Activated T-helper 9 cell treated with anti-CD3 and anti-CD28 coated beads, Interleukin-2, amount 50 U/mL, for 16 hours (primary cell): ENCODE measurements at places on chromosomes 7 and 10.

DNA sequence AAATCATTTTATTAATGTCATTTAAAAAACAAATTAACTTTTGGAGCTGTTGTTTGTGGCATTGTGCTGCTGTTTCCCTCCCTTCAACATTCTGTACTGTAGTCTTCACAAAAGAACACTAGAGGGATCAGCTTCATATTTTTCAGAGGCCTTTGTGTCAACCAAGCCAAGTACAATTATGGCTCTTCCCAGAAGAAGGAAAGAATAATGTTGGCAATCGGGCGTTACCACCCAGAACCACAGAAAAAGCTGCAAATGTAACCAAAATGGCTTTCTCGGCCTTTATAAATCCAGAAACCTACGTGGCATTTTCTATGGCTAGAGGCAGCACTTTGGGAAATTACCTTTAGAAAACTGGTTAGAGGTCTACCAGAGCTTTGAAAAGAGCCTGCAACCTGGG lies 98.8 kb upstream of the COL1A2 start:
- no peak for DNase-seq

DNA sequence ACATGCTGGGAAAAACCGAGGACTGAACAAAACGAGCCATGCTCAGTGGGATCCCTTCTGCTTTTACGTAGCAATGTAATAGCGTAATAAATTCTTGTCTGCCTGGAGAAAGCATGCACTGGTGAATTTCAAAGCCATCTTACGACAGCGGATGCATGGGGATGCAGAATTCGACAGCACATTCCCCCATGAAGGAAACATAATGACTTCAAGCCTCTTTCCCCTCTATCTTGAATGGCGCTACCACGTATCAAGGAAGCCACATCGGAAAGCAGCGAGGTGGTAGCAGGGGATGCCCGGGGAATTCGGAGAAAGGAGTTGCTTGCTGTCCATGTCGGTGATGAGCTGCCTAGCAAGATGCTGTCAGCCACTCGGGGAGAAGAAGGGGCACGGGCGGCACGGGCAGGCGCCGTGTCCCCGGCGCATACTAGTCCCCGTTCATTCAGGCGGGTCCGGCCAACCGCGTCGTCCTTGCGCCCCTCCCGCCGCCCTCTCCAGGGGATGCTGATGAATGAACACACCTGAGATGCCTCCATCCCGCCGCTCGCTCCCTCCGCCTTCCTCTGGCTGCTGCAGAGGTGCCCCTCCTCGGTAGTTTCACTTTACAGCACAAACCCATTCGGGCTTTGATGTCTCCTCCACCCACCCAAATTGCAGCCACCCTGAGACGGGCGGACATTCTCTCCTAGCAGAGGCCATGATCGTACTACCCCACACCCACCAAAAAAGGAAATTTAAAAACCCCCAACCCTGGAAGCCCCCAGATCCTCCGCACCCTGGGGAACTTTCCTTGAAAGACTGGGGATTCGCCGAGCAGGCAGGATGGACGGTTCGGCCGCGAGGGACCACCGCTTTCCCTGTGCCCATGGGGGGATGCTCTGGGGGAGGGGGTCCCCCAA lies 644 bp downstream of the SORBS1 start:
- DNase-seq = peak; percentile 21

- DNase-seq = no peak
Observed at GRCh38 chr7:4861673-4862072, at the start of gene PAPOLB. PAPOLB (minus strand) TSS chr7:4862030; CDS start chr7:4861810, 220 bp downstream.

DNA sequence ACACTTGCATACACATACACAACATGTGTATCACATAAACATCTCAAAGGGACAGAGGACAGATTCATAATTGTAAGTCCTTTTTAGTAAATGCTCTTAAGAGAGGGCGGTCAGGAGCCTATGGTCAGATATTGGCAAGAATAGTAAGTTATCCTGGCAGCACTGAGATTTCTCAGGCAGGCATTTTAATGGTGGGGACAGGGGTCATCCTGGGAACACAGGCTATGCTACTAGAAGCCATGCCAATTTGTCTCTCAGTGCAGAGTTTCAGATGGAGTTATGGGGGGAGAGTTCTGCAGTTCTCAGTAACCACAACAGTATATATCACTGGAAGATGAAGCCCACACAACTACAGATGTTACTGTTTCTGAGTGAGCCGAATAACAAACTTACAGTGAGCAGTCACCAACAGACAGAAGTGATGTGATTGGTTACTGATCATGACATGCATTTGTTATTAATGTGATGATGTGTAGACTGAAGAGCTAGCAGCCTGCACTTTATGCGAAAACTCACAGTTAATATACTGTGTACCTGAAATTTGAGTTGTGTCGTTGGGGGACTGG lies 16.4 kb downstream of the ZNF487 start:
- DNase-seq = no peak

DNA sequence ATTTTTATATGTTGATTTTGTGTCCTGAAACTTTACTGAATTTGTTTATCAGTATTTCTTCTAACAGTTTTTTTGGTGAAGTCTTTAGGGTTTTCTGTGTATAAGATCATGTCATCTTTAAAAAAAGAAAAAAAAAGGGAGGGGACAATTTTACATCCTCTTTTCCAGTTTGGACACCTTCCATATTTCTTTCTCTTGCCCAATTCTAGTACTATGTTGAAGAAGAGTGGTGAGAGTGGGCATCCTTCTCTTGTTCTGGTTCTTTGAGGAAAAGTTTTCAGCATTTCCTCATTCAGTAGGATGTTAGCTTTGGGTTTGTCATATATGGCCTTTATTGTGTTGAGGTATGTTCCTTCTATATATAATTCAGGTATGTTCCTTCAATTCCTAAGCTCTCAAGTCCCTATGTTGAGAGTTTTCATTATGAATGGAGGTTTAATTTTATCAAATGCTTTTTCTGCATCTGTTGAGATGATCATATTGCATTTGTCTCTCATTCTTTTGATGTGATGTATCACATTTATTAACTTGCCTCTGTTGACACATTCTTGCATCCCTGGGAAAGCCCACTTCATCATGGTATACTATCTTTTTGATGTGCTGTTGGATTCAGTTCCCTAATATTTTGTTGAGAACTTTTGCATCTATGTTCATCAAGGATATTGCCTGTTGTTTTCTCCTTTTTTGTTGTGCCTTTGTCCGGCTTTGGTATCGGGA lies 12.1 kb downstream of the TAS2R40 start:
- no peak for DNase-seq

GRCh38 chr7:82675396-82675795 lies 231.8 kb upstream of the CACNA2D1 start:
- DNase-seq = no peak

DNA sequence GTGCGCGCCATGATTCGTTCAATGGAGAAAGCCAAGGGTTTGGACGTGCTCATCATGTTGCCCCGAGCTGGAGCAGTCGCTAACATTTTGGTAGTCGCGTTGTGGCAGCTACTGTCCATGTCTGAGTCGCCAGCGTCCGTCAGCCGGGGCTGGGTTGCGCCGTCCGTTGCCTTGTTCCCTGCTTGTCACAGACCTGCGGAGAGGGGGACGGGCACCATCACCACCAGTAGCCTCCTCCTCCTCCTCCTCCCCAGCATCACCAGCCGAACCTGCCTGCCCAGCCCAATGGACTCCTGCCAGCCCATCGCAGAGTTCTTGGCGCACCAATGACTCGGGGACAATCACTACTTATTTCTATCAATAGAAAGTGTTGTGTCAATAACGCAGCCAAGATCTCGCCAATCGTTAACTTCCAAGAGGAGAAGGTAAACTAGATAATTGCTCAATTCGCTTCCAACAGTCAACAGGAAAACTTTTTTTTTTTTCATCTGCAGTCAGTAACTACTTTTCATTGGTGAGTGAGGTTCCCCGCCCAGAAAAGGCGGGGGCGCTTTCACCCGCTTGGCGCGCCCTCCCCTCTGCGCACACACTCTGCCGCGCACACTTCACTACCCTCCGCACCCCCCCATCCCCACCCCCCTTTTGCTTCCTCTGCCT lies at the start of gene FEZF1:
Gene FEZF1, minus strand, starts transcription at position 432 of the 657 bp plus-strand sequence. Its CDS starts 313 bp downstream, at position 119.
- DNase-seq = no peak

- no peak for DNase-seq
Observed at GRCh38 chr10:18759575-18759974, 100.3 kb downstream of the ARL5B start.

- no peak for DNase-seq
Observed at GRCh38 chr7:74306730-74307469, 17.7 kb downstream of the CLIP2 start.

- peak; percentile 73 for DNase-seq
Observed at GRCh38 chr10:13347500-13348156, 465 bp downstream of the SEPHS1 start.

DNA sequence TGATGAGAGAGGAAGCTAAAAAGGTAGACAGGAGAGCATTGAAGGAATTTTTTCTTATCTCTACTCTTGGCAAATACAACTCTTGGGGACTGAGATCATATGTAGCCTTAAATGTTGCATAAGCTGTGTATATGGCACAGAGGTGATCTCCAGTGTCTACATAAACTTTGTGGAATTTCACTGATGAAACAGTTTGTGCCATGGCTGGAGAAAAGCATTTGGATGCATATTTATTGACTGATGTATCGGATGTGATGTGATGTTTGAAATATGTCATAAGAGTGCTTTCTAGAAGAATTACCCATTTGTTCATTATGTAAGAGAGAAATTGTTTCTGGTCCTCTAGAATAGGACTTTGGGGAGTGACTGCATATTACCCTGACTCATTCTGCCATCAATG lies 244.9 kb upstream of the LRRTM3 start:
- DNase-seq = no peak

DNA sequence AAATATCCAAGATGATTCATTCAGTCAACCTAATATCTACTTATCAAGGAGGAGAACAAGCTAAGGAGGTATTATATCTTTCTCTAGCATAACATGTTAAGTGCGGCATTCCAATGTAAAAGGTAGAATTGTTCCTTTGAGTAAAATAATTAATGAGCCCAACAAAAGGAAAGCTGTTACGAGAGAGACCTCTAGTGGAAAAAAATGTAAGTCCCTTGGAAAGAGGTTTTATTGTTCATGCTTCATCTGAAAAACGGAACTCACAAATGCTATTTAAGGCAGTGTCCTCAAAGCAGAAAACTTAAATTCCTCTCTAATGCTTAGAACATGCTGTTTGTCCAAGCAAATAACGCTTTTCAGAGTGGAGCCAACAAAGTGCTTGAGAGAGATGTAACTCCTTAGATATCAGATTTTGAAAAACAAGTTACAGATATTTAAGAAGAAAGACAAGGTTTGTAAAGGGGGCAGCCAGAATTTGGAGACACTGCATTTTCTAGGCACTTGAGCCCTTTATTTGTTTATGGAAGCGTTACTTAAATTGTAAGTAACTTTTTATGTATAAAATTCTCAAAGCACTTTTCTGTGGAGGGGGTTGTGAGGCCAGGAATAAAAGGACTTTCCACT lies 119.9 kb downstream of the TFEC start:
- no peak for DNase-seq

DNA sequence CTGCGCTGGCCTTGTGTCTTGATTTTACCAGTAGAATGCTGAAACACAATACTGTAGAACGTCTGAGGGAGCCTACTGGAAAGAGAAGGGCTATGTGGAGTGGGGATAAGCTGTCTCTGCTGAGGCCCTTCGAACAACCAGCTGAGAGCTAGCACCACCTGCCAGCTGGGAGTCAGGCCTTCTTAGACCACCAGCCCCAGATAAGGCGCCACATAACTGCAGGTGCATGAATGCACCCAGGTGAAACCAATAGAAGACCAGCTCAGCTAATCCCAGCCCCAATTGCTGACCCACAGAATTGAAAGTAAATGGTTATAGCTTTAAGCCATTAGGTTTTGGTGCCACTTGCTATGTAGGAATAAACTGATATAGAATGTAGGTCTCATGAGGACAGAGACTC lies 438.4 kb downstream of the ADRA2A start:
- no peak for DNase-seq

DNA sequence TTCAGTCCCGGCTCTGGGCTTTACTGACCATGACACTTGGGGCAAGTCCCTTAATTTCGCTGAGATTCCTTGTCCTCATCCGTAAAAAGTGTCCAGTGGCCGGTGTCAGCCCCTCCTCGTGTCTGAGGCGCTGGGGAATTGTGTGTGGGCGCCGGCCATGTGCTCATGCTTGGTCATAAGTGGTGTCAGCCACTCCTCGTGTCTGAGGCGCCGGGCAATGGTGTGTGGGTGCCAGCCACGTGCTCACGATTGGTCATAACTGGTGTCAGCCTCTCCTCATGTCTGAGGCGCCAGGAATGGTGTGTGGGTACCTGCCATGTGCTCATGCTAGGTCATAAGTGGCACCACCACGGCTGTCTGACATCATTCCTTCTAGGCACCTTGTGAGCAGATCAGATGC lies 40.7 kb upstream of the DMBT1 start:
- DNase-seq = no peak

DNA sequence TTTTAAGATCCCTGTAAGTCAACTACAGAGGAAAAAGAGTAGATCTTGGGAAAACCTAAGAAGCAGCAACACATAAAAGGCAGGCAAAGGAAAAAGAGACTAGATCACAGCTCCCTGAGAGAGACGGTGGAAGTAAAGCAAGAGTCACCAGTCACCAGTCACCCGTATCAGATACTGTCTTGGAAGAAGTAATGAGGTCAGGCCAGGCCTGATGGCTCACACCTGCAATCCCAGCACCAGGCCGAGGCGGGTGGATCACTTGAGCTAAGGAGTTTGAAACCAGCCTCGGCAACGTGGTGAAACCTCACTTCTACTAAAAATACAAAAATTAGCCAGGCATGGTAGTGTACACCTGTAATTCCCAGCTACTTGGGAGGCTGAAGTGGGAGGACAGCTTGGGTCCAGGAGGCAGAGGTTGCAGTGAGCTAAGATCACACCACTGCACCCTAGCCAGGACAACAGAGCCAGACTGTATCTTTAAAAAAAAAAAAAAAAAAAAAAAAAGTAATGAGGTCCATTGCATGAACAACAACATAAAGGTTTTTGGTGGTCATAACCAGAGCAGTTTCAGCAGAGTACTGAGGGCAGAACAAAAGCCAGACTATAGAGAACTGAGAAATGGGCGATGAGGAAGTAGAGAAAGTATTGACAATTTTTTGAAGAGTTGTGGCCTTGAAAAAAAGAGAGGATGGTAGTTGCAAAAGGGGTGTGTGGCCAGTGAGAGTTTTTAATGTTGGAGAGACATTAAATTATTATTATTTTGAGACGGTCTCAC lies 16.9 kb downstream of the ZNF713 start:
- no peak for DNase-seq

DNA sequence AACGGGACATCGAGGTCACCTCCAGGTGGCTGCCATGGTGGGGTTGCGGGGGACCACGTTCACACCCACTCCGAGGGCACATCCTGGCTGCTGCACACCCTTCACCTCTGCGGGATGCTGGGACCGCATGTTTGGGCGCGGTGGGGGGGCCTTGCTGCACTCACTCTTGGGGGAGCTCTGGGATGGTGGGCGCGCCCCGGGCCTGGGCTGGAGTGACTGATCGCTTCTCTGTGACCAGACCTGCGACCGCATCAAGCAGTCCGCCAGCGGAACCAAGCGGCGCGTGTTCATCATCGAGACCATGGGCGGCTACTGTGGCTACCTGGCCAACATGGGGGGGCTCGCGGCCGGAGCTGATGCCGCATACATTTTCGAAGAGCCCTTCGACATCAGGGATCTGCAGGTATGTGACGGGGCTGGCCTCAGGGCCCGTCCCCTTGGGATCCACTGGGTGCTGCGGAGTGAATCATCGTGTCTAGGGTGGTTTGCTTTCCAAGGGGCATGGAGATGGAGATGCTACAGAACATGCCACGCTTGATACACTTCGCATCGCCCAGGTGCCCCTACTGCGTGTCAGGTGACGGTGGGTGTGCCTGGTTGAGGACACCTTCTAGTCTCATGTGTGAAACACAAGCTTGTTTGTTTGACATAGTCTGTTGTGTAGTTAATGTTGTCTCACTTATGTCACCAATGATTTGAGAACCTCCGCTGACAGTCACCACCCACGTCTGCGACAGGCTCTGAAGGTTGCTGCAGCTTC lies 42.8 kb downstream of the PITRM1 start:
- DNase-seq = no peak
